PC-9 (cell line): ENCODE measurements at places on chromosomes 7 and 10. TPM values are rescaled to one million over a fixed set of nuclear protein-coding genes. Genes with fewer than 3 reads are reported as not detected.

GRCh38 chr7:149856583-149856982 is 17.2 kb upstream of the ATP6V0E2 start:
- no peak overlapping the region for H3K27ac ChIP-seq
- no peak for DNase-seq
- no peaks in the 10 kb centered on the region for H3K27me3 ChIP-seq
- no peak overlapping the region for H3K4me3 ChIP-seq

GRCh38 chr10:7665767-7666166 is 999 bp downstream of the ITIH5 start:
- no peak overlapping the region for H3K27ac ChIP-seq
- H3K36me3 ChIP-seq: no peaks in the 10 kb centered on the region
- H3K4me1 ChIP-seq: no peaks in the 10 kb centered on the region
- H3K27me3 ChIP-seq: peaks cover 42% of the 10 kb centered on the region
- DNase-seq: no peak

GRCh38 chr10:72085864-72086465 is 2.4 kb downstream of the SPOCK2 start:
- H3K27ac ChIP-seq: no peak overlapping the region
- H3K27me3 ChIP-seq: no peaks in the 10 kb centered on the region
- no peak overlapping the region for H3K4me3 ChIP-seq
- peaks cover 49% of the 10 kb centered on the region for H3K4me1 ChIP-seq
- DNase-seq: no peak

- no peaks in the 10 kb centered on the region for H3K27me3 ChIP-seq
- H3K36me3 ChIP-seq: 0 out of 2 replicates have a peak, but pooled peaks cover 7% of the 10 kb centered on the region
Measured at GRCh38 chr7:44044315-44045225, at the start of gene DBNL. DBNL (plus strand) TSS chr7:44044702; CDS start chr7:44044738, 36 bp downstream.

GRCh38 chr10:21944727-21945386 is 58.7 kb downstream of the DNAJC1 start:
- DNase-seq: no peak
- no peaks in the 10 kb centered on the region for H3K27me3 ChIP-seq
- no peak overlapping the region for H3K27ac ChIP-seq

DNA sequence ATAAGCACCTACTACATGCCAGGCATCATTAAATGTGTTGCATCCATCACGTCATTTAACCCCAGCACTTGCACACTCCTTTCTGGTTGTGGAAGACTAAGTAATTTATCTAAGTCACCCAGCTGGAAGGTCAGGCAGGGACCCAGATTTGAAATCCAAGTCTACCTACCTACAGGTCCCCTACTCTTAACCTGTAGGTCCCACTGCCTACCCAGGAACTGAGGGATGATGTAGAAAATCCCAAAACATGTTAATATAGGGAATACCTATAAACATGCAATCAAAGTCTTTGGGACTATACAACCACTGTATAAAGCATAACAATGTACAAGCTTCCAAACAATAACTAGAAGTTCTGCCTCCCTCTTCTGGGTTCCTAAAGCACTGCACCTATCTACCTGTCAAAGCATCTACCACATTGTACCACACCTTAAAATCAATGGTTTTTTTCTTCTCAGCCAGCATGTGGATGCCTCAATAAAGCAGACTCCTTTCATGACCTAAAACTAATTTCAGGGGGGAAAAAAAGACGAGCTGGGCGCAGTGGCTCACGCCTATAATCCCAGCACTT is 5.6 kb downstream of the IL6 start:
- peaks cover 35% of the 10 kb centered on the region for H3K4me1 ChIP-seq
- peak; percentile 33 for DNase-seq

GRCh38 chr10:69047111-69047832 is 40.6 kb upstream of the SRGN start:
- no peak overlapping the region for H3K4me3 ChIP-seq
- H3K27ac ChIP-seq: no peak overlapping the region
- H3K4me1 ChIP-seq: peaks cover 25% of the 10 kb centered on the region
- H3K36me3 ChIP-seq: no peaks in the 10 kb centered on the region

GRCh38 chr10:70363971-70364771 is 18.3 kb downstream of the LRRC20 start:
- peak overlapping the region; percentile 83 for H3K27ac ChIP-seq
- H3K4me3 ChIP-seq: peak overlapping the region; percentile 31; the same call in 1 of the 2 replicates
- peak; percentile 98 for DNase-seq
- no peaks in the 10 kb centered on the region for H3K27me3 ChIP-seq

DNA sequence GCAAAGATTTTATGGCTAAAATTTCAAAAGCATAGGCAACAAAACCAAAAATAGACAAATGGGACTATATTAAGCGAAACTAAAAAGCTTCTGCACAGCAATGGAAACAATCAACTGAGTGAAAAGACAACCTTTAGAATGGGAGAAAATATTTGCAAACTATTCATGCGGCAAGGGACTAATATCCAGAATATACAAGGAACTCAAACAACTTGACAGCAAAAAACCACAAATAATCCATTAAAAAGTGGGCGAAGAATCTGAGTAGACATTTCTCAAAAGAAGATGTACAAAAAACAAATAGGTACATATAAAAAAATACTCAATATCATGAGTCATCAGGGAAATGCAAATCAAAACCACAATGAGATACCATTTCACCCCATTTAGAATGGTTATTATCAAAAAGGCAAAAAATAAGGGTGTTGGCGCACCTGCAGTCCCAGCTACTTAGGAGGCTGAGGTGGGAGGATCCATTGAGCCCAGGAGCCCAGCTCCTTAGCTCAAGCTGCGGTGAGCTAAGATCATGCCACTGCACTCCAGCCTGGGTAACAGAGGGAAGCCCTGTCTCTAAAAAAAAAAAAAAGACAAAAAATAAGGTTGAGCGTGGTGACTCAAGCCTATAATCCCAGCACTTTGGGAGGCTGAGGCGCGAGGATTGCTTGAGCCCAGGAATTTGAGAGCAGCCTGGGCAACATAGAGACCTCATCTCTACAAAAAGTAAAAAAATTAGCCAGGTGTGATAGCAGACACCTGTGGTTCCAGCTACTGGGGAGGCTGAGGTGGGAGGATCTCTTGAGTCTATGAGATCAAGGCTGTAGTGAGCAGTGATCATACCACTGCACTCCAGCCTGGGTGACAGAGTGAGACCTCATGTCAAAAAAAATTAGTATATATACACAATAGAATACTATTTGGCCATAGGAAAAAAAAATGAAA is 4.2 kb upstream of the CCM2 start:
- H3K27ac ChIP-seq: no peak overlapping the region
- H3K27me3 ChIP-seq: no peaks in the 10 kb centered on the region

- DNase-seq: no peak
- no peaks in the 10 kb centered on the region for H3K36me3 ChIP-seq
- no peaks in the 10 kb centered on the region for H3K4me1 ChIP-seq
- no peak overlapping the region for H3K27ac ChIP-seq
- H3K4me3 ChIP-seq: no peak overlapping the region
Measured at GRCh38 chr10:120075349-120075748, 182.8 kb downstream of the SEC23IP start.

GRCh38 chr10:92690211-92690914 is 608 bp downstream of the HHEX start:
- no peaks in the 10 kb centered on the region for H3K36me3 ChIP-seq
- H3K4me1 ChIP-seq: peaks cover 9% of the 10 kb centered on the region; the same call in 1 of the 2 replicates
- H3K4me3 ChIP-seq: peak overlapping the region; percentile 83

DNA sequence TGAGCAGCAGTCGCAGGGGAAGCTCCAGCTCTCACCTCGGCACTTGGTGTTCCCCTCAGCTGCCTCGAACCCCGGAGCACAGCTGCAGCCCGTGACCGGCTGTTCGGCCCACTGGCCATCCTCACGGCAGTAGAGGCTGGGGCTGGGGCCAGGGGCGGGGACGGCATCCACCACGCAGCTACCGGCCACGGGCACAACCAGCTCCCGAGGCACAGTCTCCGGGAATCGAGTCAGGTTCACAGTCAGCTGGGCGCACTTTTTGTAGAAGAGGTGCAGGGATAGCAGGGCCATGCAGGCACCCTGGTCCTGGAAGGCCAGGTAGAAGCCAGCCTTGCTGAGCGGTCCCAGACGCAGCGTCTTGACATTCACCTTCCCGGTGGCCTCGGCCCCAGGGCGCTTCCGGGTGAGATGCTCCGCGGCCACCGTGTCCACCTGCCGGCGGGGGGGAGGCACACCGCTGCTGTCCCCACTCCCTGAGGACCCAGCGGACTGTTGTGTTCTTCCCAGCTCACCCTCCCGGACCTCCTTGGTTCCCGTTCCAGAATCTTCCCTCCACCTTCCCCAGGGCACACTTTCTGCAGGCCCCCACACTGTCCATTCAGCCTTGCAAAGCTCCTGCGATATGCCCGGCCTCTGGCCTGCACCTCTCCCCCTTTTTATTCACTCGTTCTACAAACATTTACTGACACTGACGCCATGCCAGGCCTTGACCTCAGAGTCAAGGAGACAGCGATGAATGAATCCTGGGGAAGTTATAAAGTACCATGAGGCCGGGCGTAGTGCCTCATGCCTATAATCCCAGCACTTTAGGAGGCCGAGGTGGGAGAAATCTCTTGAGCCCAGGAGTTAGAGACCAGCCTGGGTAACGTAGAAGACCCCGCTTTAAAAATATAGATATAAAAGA is 4.8 kb downstream of the EPHB4 start:
- DNase-seq: no peak
- no peaks in the 10 kb centered on the region for H3K36me3 ChIP-seq
- H3K27ac ChIP-seq: no peak overlapping the region
- no peak overlapping the region for H3K4me3 ChIP-seq
- H3K4me1 ChIP-seq: peaks cover 12% of the 10 kb centered on the region; the same call in 1 of the 2 replicates

GRCh38 chr7:128115821-128116723 is 84.8 kb upstream of the LRRC4 start:
- no peak overlapping the region for H3K4me3 ChIP-seq
- H3K4me1 ChIP-seq: 0 out of 2 replicates have a peak, but pooled peaks cover 5% of the 10 kb centered on the region
- DNase-seq: no peak
- no peaks in the 10 kb centered on the region for H3K36me3 ChIP-seq
- no peaks in the 10 kb centered on the region for H3K27me3 ChIP-seq

GRCh38 chr7:148735967-148736366 is 37.3 kb downstream of the CUL1 start:
- no peak for DNase-seq
- H3K4me1 ChIP-seq: no peaks in the 10 kb centered on the region

DNA sequence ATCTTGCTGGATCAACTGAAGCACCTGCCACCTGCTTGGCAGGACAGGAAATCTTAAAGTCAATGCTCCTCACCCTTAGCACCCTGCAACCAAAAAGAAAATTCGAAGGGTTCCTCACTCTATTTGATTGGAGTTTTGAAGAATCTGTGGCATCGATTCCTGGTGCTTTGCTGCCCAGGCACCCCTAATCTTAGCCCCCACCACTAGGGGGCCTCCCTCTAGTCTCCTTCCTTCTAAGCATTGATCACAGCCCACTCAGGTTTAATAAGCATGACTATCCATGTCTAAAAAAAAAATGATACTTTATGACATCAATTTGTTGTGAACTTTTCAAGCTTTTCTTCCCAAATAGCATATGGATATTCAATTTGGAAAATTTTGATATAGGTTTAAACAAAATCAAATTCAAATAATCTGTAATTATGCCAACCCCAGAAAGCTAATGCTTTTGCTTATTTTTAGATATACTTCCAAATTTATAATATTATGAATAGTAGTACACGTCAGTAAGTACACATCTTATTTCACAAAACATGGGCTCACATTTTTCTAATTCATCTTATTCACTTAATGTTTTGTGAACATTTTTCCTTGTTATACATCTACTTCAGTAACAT is 45.3 kb downstream of the NRG3 start:
- H3K4me3 ChIP-seq: no peak overlapping the region
- no peaks in the 10 kb centered on the region for H3K4me1 ChIP-seq
- no peaks in the 10 kb centered on the region for H3K36me3 ChIP-seq
- DNase-seq: peak; percentile 4
- H3K27me3 ChIP-seq: no peaks in the 10 kb centered on the region

DNA sequence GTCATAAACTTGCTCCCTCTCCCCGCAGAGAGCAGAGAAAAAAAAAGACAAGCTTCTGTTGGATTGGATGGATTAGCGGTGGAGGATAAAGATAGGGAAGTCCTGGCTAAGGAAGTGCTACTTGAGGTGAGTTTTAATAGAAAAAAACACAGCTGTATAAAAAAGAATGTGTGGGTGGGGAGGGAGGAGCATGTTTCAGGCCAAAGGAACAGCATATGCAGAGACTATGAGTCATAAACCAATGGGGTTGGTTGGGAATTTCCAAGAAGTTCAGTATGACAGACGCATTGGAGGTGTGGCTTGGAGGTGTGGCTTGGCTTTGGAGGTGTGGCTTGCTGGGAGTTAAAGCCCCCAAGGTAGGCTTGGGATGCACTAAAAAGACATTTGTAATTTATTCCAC is 103.0 kb upstream of the LSM8 start:
- no peak overlapping the region for H3K27ac ChIP-seq
- no peaks in the 10 kb centered on the region for H3K27me3 ChIP-seq

- H3K4me3 ChIP-seq: no peak overlapping the region
- peaks cover 66% of the 10 kb centered on the region for H3K4me1 ChIP-seq
- peak; percentile 72 for DNase-seq
- H3K27me3 ChIP-seq: no peaks in the 10 kb centered on the region
Measured at GRCh38 chr10:110395350-110396283, 90.9 kb upstream of the SMNDC1 start.

DNA sequence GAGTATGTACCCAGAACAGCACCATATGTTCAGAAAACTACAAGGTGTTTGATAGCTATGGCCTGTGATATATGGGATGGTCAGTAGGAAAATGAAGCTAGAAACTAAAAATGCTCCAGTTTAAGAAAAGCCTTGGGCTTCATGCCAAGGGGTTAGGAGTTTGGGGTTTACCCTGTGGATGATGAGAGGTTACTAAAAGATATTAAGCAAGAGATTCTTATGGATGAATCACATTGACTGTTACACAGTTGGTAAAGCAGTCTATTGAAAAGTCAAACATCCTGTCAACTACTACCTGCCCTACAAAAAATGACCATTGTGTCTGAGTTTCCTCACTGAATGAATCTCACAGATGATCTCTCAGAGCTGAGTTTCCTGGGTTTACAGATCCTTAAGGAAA is 166.2 kb upstream of the INHBA start:
- H3K27me3 ChIP-seq: no peaks in the 10 kb centered on the region
- DNase-seq: no peak
- no peaks in the 10 kb centered on the region for H3K36me3 ChIP-seq

GRCh38 chr7:98133621-98134303 is 27.1 kb downstream of the LMTK2 start:
- H3K4me3 ChIP-seq: peak overlapping the region; percentile 45; the same call in 1 of the 2 replicates
- peak; percentile 96 for DNase-seq
- no peaks in the 10 kb centered on the region for H3K36me3 ChIP-seq
- H3K27me3 ChIP-seq: no peaks in the 10 kb centered on the region
- H3K4me1 ChIP-seq: peaks cover 73% of the 10 kb centered on the region

DNA sequence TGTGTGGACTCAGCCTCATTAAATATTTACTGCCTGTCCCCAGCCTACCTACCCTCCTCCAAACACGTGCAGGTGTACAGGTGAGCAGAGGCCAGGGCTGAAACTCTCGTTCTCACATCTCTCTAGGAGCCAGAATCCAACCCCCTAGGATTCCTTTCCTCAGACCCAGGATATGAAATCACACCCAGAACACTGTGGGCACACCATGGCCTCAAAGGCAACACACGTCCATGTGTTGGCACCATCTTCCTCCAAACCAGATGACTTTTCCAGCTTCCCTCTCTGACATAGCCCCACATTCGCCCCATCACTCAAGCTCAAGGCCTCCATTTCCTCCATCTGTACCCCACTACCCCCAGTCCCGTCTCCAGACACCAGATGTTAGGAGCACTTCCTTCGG is 51.8 kb upstream of the DUSP5 start:
- no peak overlapping the region for H3K4me3 ChIP-seq
- H3K27ac ChIP-seq: no peak overlapping the region
- DNase-seq: no peak
- no peaks in the 10 kb centered on the region for H3K27me3 ChIP-seq

The SCD gene
- 220 and 518 TPM in 2 replicates for total RNA-seq

The SCIN gene
- 0.33 and 0.92 TPM in 2 replicates for total RNA-seq

The MCU gene
- 59.5 and 61.9 TPM in 2 replicates for total RNA-seq

The SPAM1 gene
- total RNA-seq: not detected in 2 replicates

The TACC2 gene
- 15.8 and 19.6 TPM in 2 replicates for total RNA-seq
